Putamen (tissue), 1 donor: ENCODE measurements at places on chromosomes 5 and 9.

DNA sequence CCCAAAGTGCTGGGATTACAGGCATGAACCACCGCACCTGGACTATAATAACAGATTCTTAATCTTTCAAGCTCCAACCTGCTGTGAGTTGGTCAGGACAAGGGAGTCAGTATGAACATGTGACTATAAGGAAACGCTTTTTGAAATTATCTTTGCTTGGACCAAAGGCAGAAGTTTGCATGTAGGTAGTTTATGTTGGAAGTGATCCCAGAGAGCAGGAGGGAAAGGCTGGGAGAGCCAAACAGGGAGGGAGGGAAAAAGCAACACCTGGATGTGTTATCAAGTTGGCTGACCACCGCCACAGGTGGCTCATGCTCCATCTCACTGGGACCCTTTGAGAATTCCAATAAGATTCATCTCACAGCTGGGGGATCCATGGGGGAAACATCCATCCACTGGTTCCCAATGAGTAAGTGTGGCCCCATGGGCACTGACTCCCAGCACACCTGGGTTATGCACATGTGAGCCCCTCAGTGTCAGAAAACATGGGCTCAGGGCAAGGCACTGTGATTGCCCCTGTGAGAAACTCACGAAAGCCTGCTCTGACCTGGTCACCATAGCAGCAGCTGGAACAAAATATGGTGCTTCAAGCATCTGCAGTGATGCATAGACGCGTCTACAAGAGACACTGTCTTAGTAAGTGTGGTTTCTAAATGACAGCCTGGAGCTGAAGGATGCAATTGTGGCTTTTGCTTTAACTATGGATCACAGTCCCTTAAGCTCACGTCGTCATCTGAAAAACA, 62.1 kb downstream of the ARSB start:
- DNase-seq: no peak

- DNase-seq: no peak
These were observed 305.7 kb downstream of the ACTL7B start for GRCh38 chr9:108550106-108550505.

DNA sequence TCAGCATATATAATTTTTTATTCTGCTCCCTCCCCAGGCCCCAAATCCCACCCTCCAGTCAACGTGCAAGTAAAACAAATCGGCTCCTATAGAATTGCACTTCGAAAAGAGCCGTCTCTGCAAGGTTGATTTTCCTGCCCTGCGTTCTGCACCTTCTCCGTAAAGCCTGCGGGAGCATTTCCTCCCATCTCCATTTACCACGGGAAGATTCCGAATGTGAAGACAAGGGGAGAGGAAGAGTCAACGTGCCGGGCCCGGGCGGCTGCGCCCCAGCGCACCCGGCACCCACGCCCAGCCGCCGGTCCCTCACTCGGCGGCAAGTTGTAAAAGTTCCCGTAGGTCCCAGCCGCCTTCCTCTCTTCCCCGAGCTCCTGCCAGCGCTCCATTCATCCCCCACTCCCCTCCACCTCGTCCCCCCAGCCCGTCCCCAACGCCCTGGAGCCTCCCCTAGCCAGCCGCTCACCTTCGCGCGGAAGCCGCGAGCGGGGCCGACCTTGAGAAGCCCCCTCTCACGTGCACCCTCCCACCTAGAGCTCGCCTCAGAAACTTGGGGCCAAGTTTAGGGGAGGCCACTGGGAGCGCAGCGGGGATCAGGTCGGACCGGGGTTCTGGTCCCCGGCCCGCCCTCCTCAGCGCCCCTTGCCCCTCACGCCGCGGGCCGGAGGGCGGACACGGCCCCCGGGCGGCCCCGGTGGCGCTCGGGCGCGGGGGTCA, 431 bp downstream of the BNC2 start:
- DNase-seq: no peak

DNA sequence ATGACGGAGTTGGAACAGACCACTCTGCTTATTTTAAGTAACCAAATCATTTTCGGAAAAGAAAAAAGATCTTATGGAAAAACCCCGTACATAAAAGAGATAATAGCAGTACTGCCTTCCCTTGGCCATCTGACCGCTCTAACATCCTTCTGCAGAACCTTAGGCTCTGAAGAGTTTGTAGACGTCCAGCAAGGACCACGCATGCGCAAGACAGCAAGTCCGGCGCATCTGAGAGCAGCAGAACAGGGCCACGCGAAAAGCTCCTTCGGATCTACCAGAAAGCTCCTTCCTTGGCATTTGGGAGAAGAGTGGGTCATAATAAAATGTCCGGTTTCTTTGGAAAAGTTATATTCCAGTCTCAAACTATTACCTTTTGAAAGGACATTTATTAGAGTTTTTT, 26.8 kb downstream of the PAX5 start:
- no peak for DNase-seq

GRCh38 chr5:154394307-154394706, 51.5 kb upstream of the SAP30L start:
- DNase-seq: no peak

DNA sequence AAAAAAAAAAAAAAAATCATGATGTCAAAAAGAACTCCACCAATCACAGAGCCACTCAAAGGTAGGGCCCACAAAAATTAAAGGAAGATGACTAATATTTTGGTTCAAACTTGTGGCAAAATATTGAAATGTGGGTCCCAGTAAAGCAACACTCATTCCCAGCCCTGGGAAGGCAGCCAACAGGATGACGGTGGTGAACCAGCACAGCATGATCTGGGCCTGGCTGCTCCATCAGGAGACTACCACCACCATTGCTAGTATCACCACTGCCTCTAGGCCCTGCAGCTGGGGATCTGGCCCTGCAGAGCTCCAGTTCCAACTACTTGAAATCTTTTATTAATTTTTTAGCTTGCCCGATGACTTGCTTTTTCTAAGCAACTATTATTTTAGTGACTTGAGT, 206.8 kb upstream of the ITGA1 start:
- DNase-seq: no peak
